Hindlimb muscle (tissue), 1 donor: ENCODE measurements at places on chromosomes 6 and 20. TPM values are rescaled to one million over a fixed set of nuclear protein-coding genes. Genes with fewer than 3 reads are reported as not detected.

DNA sequence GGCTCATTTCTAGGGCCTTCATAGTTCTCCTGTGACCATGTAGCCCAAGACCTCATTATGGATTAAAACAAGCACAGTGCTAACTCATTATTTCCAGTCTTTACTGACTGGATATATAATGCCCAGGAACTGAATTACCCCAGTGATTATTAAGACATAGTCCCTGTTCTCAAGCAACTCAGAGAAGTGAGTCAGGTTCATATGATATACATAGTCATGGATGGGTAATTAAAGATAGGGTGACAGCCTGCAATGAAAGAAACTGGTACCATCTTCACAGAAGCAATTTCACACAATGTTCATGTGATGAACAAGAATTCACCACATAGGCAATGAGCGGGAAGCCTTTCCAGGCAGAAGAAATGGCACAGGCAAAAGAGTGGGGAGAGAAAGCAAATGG, 3.5 kb downstream of the TRIM27 start:
- no peak for DNase-seq

Gene ADGRF5
- 28.9 TPM for polyA plus RNA-seq

Gene OR2H2
- not detected for polyA plus RNA-seq

Gene ELOVL2
- 2.1 TPM for polyA plus RNA-seq

Gene ZNF318
- polyA plus RNA-seq = 15.0 TPM

DNA sequence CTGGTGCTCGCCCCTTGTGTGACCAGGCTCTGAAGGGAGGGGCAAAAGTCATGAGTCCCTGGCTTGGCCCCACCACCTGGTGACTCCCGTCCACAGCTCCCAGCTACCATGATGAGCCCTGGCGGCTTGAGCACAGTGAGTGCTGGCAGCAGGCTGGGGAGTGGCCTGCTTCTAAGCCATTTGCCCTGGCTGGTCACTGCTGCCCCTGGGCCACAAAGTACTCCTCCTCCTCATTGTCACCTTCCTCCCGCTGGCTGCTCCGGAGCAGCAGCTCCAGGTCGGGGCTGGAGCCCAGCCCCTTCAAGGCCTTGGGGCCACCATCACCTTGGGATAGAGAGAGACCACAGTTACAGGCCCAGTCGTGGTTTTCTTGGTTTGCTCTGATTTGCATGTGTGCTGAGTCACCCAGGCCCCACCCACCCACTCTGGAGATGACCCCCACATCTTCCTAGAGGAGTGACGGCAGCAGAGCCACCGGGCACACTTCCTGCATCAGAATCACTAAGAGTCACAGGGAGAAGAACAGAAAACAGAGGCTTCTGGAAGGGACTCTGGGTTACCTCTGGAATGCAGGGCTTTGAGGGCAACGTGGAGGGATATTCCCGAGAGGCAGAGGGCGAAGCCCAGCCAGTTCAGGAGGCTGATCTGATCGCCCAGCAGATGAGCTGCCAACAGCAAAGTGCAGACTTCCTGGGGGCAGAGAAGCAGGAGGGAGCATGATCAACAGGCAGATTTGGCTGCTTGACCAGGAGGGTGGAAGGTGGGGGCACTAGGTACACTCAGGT, 42.1 kb upstream of the CDH22 start:
- no peak for DNase-seq

DNA sequence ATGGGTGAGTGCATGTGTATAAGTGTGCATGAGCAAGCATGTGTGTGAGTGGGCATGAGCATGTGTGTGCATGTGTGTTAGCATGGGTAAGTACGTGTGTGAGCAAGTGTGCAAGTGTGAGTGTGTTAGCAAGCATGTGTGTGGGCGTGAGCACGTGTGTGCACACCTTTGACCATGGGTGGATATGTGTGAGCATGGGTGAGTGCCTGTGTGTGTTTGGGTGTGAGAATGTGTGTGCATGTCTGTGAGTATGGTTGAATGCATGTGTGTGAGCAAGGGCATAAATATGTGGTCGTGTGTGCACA, 84.6 kb downstream of the DLL1 start:
- DNase-seq = no peak
